Activated CD4-positive, alpha-beta T cell treated with anti-CD3 and anti-CD28 coated beads for 36 hours (primary cell): ENCODE measurements at places on chromosomes 2 and 18. TPM values are rescaled to one million over a fixed set of nuclear protein-coding genes. Genes with fewer than 3 reads are reported as not detected.

- DNase-seq: no peak
- no peaks in the 10 kb centered on the region for H3K36me3 ChIP-seq
- H3K27ac ChIP-seq: no peak overlapping the region
- no peak overlapping the region for H3K4me3 ChIP-seq
- no peaks in the 10 kb centered on the region for H3K4me1 ChIP-seq
These were observed 171.1 kb upstream of the MYT1L start for GRCh38 chr2:2502201-2502549.

The CCDC148 gene
- total RNA-seq: 0.26 TPM

The ESPNL gene
- 0.21 TPM for total RNA-seq

The ACVR2A gene
- 3.5 TPM for total RNA-seq

The TM4SF20 gene
- total RNA-seq: not detected

GRCh38 chr2:194714541-194714940, 942.5 kb upstream of the SLC39A10 start:
- H3K36me3 ChIP-seq: no peaks in the 10 kb centered on the region
- H3K27ac ChIP-seq: no peak overlapping the region
- H3K4me3 ChIP-seq: no peak overlapping the region
- no peaks in the 10 kb centered on the region for H3K4me1 ChIP-seq
- H3K27me3 ChIP-seq: peaks cover 2% of the 10 kb centered on the region
- no peak for DNase-seq

DNA sequence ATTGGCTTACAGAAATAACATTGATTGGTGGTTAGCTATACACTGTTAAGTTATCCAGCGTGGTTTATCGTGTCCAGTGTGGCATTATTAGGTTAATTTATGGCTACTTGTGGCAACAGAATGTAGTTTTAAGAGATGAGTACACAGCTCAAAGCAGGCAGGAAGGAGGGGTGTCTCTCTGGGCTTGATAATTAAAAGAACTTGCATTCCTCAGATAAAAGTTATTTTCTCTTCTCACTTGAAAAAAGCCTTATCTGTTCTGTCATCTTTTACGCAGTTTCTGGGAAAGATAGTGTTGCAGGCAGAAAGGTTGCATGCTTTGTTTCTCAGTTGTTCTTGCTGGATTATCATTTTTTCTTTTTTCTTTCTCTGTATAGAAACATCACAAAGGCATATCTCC, 154.4 kb upstream of the COL3A1 start:
- H3K27me3 ChIP-seq: no peaks in the 10 kb centered on the region
- H3K27ac ChIP-seq: no peak overlapping the region
- DNase-seq: no peak
- H3K4me3 ChIP-seq: no peak overlapping the region

DNA sequence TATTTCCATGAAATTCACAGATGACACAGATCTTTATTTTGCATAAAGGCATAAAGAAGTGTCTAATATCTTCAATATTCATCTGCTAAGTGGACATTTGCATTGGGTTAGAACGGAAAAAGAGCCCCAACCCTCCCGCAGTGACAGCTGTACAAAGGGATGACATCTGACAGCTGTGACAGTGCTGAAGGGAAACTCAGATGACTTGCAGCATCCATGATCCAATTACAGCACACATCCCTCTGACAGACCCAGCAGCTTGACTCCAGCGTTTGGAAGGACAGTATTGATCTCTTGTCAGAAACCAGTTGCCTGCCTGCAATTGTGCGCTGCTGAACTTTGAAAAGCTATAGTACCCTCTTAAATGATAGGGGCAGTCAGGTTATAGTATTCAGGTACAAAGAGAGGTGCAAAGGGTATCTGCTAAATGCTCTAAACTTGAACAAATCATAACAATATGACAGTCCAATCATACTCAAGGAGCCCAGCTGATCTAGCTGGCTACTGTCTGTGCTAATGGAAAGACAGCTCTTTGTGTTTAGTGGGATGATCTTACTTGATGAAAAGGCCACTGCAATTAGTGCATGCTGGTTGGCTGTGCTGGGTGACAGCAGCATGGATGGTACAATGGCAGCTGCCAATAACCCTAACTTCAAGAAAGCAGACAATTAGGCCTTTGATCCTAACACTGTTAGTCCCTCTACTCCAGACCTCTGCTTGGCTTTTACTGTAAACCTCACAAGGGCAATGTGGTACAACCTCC, 599.2 kb downstream of the NR4A2 start:
- no peaks in the 10 kb centered on the region for H3K27me3 ChIP-seq
- H3K4me3 ChIP-seq: no peak overlapping the region
- H3K4me1 ChIP-seq: no peaks in the 10 kb centered on the region
- H3K36me3 ChIP-seq: no peaks in the 10 kb centered on the region

The FBXO36 gene
- 1.5 TPM for total RNA-seq

The DYNAP gene
- total RNA-seq: not detected

GRCh38 chr18:61967252-61967891, 74.6 kb upstream of the RNF152 start:
- no peak for DNase-seq
- H3K4me3 ChIP-seq: no peak overlapping the region
- no peaks in the 10 kb centered on the region for H3K36me3 ChIP-seq
- no peaks in the 10 kb centered on the region for H3K27me3 ChIP-seq
- peaks cover 6% of the 10 kb centered on the region for H3K4me1 ChIP-seq

- DNase-seq: peak; percentile 93
- peaks cover 20% of the 10 kb centered on the region for H3K4me1 ChIP-seq
- peak overlapping the region; percentile 99 for H3K4me3 ChIP-seq
- no peaks in the 10 kb centered on the region for H3K27me3 ChIP-seq
- H3K27ac ChIP-seq: peak overlapping the region; percentile 94
These were observed 881 bp upstream of the FAM161A start for GRCh38 chr2:61854564-61855317.

DNA sequence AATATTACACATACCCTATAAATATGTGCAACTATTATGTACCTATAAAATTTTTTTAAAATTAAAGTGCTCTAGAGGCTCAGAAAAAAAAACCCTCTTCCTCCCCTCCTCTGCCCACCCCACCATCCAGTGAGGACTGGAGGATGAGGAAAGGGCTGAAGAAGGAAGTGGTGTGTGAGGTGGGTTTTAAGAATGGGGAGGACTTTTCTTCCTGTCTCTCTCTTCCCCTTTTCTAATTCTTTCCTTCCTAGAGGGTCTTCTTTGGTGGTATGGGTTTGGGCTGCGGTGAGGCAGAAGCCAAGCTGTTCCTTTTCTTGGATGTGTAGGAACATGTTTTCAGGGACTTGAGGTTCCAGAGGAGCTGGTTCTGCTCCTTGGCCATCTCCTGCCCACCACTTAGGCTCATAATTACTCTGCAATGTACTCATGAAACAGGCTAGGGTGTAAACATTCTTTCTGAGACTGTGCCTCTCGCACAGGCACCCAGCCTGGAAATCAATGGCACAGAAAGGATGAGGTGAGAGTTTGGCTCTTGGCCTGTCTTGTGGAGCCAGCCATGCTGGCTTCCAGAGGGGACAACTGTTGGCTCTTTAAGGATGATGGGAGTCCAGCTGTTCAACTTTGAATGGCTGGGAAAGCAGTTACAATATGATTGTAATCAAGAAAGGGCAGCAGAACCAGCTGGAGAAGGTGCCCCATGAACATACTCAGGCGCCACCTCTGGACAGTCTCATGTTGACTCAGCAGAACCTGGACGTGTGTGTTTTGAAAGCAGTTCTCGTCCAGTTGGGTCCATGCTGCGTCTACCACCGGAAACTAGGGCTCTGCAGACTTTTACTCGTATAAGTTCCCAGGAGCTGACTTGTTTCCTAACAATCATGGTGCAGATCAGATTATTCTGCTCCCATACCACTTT, 38.3 kb downstream of the IL1RL2 start:
- H3K36me3 ChIP-seq: peaks cover 15% of the 10 kb centered on the region
- H3K4me1 ChIP-seq: peaks cover 56% of the 10 kb centered on the region
- DNase-seq: no peak
- H3K4me3 ChIP-seq: no peak overlapping the region
- no peaks in the 10 kb centered on the region for H3K27me3 ChIP-seq
- peak overlapping the region; percentile 60 for H3K27ac ChIP-seq

The MC2R gene
- not detected for total RNA-seq

The CXCR2 gene
- 0.32 TPM for total RNA-seq

- no peak overlapping the region for H3K4me3 ChIP-seq
- H3K36me3 ChIP-seq: peaks cover 18% of the 10 kb centered on the region
- peaks cover 7% of the 10 kb centered on the region for H3K4me1 ChIP-seq
- no peak overlapping the region for H3K27ac ChIP-seq
- no peak for DNase-seq
- H3K27me3 ChIP-seq: no peaks in the 10 kb centered on the region
These were observed 31.4 kb downstream of the NAPG start for GRCh38 chr18:10557085-10557677.

GRCh38 chr2:72103161-72103560, 44.5 kb downstream of the CYP26B1 start:
- no peak overlapping the region for H3K4me3 ChIP-seq
- no peak for DNase-seq
- no peaks in the 10 kb centered on the region for H3K36me3 ChIP-seq
- no peak overlapping the region for H3K27ac ChIP-seq
- H3K27me3 ChIP-seq: peaks cover 19% of the 10 kb centered on the region

The PRADC1 gene
- total RNA-seq: 12.1 TPM

DNA sequence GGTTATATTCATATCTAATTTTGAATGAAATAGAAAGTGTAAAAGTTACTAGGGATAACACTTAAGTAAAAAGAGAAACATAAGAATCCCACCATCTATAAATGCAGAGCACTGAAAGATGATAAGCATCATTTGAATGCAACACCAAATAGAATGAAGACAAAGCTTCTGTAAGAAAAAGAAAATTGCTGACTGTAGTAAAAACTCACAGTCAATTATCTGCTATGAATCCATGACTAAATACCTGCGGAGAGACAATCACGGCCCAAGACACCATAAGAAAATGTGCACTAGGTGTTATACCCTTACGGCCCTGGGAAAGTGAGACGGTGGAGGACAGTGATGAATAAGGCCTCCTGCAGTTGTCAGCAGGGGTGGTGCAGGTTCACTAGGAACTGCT, 45.4 kb upstream of the OSR1 start:
- H3K27ac ChIP-seq: no peak overlapping the region
- H3K4me1 ChIP-seq: no peaks in the 10 kb centered on the region
- no peak for DNase-seq
- no peaks in the 10 kb centered on the region for H3K36me3 ChIP-seq
- H3K27me3 ChIP-seq: peaks cover 13% of the 10 kb centered on the region

DNA sequence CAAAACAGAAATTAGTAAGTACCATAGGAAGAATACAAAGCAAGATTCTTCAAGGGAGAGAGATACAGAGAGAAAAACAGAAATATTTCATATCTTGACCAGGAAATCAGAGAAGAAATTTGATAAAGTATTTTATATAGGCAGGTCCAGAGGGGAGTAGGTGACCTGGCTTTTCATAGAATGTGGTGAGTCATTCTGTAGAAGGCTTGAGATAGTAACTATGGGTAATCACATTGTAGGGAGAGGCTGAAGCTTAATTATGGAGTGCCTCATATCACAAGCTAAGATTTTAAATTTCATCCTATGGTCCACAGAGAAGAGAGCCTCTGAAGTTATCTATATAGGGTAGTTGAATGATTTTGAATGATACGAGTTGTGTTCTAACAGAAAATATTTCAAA, 195.0 kb upstream of the CYRIA start:
- H3K36me3 ChIP-seq: no peaks in the 10 kb centered on the region
- no peak overlapping the region for H3K27ac ChIP-seq
- no peak overlapping the region for H3K4me3 ChIP-seq
- H3K27me3 ChIP-seq: no peaks in the 10 kb centered on the region
- no peaks in the 10 kb centered on the region for H3K4me1 ChIP-seq

- H3K27ac ChIP-seq: no peak overlapping the region
- H3K27me3 ChIP-seq: no peaks in the 10 kb centered on the region
- no peak for DNase-seq
- no peak overlapping the region for H3K4me3 ChIP-seq
These were observed 87.5 kb downstream of the MBD5 start for GRCh38 chr2:148108385-148108784.

DNA sequence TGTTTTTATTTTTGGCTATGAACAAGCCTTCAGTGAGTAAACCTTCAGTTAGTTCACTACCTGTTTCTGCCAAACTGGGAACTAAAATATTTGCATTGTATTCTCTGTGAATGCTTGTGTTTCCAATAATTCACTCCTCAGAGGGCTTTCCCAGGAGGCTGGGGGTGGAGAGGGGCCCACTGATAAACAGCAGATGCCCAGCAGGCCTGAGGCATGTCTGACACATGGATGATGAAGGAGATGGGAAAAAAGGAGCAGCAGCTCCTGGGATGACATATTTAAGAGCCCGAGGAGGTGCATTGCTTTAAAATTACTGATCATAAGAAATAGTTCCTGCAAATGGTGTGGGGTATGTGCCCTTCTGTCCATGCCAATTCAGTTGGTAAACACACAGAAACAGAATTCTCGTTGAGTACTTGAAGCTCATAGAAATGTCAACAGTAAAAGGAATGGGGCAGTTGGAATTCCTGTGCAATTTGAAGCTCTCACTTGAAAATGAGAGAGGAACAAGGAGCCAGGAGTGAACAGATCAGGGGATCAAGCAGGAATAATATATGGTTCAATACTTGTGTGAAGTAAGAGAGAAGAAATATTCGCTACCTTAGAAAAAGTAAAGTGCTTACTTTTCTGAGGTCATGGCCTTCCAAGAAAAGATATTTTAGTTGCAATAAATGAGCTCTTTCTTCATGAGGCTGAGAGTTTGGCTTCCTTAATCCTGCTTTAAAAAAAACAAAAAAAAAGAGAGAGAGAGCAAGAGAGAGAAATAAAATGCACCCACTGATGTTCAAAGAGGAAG, 22.0 kb upstream of the HNMT start:
- no peak overlapping the region for H3K4me3 ChIP-seq
- H3K27ac ChIP-seq: no peak overlapping the region
- no peaks in the 10 kb centered on the region for H3K27me3 ChIP-seq
- H3K4me1 ChIP-seq: no peaks in the 10 kb centered on the region
- H3K36me3 ChIP-seq: no peaks in the 10 kb centered on the region

DNA sequence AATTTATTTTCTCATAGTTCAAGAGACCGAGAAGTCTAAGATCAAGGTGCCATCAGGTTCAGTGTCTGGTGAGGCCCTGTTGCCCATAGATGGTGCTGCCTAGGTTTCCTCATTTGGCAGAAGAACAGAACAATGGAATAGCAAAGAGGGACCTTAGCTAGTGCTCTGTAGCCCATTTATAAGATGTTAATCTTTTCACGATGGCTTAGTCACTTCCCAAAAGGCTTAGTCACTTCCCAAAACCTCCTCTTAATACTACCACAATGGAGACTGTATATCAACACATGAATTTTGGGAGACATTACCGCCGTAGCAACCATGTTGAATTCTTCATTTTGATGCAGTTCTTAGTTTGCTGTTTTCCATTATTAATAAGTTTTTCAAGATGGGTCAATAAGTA, 246.3 kb upstream of the NRP2 start:
- H3K36me3 ChIP-seq: no peaks in the 10 kb centered on the region
- H3K4me3 ChIP-seq: no peak overlapping the region
- H3K27me3 ChIP-seq: no peaks in the 10 kb centered on the region
- H3K27ac ChIP-seq: no peak overlapping the region
- H3K4me1 ChIP-seq: no peaks in the 10 kb centered on the region
- no peak for DNase-seq
